Stimulated activated CD8-positive, alpha-beta memory T cell treated with anti-CD3 and anti-CD28 coated beads, Interleukin-4, amount 100 ng/mL, for 24 hours (primary cell): ENCODE measurements at places on chromosomes 12 and 14.

GRCh38 chr12:57270966-57271470 lies 20.0 kb upstream of the STAC3 start:
- DNase-seq: no peak

DNA sequence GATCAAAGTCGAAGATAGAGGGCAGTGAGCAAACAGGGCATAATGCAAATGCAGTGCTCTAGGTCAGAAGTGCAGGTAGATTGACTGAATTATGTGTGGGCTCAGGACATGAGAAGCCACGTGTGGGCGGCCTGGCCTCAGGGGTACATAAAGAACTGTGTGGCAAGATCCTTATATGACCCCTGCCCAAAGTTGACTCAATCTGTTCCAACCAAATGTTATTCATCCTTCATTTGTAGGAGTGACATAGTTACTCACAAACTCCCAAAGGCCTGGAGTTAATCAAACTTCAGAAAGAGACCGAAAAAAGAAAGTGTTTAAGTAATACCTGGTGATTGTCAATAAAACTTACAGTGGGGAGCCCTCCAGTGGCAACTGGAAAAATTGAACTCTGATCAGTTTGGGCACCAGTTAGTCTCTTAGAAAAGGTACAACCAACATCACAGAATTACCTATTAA lies 150.4 kb upstream of the FAR2 start:
- no peak for DNase-seq

DNA sequence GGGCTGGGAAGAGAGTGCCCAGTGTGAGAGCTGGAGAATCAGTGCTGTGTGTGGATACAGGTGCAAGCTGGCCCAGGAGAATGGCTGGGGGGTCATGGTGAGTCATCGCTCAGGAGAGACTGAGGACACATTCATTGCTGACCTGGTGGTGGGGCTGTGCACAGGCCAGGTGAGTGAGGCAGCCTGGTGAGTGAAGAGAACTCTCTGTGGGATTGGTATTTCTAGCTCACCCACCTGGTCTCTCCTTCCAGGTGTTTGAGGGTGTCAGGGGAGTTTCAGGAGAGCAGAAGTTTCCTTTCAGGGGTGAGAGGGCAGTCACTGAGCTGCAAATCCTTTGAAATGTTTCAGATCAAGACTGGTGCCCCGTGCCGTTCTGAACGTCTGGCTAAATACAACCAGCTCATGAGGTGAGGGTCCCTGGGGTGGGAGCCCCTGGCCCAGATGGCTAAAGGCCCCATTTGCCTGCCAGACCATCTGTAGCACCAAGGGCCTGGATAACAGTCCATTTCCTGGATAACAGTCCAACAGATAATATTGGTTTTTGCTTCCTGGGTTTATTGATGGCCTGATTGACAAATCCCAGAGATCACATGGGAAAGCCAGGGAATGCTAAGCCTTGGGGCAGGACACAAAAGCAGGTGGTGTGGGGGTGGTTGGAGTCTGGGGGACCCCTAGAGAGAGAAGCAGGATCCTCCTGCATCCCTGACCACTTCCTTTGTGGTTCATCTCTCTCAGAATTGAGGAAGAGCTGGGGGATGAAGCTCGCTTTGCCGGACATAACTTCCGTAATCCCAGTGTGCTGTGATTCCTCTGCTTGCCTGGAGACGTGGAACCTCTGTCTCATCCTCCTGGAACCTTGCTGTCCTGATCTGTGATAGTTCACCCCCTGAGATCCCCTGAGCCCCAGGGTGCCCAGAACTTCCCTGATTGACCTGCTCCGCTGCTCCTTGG lies 5.5 kb upstream of the ATN1 start:
- DNase-seq: no peak

- DNase-seq: no peak
Observed at GRCh38 chr12:105067511-105068031, 16.7 kb downstream of the ALDH1L2 start.

- DNase-seq: no peak
Observed at GRCh38 chr12:75766263-75767160, 255.1 kb upstream of the KRR1 start.

DNA sequence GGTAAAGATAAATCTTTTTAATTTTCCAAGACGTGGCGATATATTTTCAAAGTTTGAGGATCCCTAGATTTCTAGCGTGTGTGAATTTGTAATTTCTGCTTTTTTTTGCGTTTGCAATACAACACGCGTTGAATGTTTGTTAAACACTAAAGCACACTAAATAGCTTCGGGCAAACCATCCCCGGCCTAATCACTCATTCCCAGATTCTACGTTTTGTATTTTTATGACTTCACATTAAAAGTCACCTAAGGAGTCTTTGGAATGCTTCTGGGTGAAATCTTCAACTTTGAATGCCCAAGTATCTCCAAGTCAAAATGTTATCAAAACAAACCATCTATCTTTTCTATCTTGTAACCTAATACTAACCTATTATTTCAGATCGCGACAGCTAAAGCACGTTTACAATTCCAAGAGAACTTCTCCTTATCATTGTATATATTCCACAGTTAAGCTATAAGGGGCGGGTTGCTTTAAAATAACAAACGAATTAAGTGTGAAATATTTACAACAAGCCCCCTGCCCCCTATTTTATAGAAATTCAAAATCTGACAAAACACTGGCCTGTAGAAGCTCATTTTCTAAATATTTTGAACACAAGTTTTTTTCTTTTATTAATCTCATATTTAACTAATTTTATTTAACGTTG lies 1.1 kb downstream of the ALX1 start:
- no peak for DNase-seq

DNA sequence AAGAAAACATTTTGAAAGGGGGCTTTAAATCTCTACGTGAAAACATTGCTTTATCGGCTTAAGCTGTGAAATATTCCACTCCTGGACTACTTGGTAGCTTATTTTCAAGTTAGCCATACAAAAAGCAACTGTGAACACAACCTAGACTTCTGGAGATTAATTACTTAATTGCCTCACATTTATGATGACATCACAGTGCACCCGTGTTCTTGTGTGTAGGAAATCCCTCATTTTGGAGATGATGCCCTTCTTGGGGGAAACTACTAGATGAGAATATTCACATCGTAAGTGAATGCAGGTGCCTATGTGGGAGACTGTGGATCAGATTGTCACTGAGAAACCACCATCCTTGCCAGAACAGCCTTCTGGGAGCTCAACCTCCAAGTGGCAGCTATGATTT lies 10.5 kb upstream of the B4GALNT3 start:
- DNase-seq: no peak

- no peak for DNase-seq
Observed at GRCh38 chr12:107783406-107784376, 9.2 kb downstream of the ASCL4 start.

GRCh38 chr14:76867516-76868453 lies 41.6 kb downstream of the LRRC74A start:
- DNase-seq: no peak

GRCh38 chr14:60510254-60510950 lies 1.5 kb downstream of the SIX6 start:
- no peak for DNase-seq

DNA sequence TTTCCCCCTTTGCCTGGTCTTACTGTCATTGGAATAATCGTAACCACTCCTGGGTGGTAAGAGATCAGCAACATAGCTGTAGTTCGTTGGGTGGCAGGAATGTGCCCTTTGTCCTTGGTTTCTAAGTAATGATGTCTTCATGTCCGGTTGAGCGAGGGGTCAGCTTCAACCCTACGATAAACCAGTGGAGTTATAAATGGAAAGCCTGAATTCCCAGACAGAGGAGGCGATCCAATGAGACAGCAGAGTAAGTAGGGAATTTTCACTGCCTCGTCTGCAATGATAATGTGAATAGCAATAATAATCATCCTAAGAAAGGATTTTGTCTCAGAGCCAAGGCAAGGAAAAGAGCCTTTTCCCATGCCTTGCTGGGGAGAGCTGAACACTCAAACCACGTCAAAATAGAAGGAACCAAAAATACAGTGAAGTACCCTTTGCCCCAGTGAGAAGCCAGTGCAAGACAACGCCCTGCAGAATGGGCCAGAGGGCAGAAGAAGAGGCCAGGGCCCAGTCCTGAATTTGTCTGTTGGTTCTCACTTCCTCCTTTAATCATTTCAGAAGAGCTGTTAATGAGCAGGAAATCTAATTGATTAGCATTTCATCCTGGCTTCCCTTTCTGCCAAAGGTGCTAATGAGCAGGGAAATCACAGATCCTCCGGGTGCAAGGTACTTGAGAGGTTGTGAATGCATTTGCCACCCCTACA lies 330.7 kb downstream of the CACNA1C start:
- no peak for DNase-seq

DNA sequence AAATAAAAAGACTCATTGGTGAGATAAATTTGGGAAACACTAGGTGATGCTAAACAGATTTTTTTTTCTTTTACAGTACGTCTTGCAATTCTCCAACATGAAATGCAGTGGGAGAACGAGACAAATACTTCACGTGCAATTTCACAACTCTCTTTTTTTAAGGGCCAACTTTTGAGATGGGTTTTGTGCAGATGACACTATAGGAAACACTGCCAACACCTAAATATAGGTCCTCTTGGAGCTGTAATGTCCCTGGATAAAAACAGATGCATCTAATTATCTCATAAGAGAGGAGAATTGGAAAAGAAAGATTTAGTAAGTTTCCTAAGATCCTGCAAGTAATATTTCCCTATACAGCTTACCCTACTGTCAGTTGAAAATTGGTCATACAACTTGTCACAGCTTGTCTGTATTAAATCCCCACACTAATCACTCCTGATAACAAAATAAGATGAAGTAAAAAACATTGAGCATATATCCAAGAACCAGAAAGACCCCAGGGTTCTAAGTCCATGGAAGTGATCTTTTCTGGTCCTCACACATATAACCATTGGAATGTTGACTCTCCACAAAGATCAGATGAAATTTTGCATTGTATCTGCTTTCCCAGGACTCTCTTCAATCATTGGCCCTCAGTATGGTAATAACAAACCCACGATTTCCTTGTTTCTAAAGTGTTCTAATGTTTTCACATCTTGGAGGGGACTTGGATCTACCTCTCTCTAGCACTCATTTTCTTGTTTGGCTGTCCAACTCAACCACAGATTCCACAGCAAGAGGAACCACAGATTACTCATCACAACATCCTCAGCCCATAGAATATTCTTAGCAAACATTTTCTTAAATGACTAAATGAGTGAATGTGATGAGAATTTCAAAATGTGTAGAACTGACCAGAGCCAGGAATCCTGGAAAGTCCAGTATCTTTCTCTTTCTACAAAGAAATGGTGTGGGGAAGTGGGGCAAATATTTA lies 769.4 kb upstream of the USP15 start:
- DNase-seq: no peak

- no peak for DNase-seq
Observed at GRCh38 chr12:5954661-5955060, 9.6 kb upstream of the ANO2 start.
